Mesothelial cell of epicardium (in vitro differentiated cells): ENCODE measurements at places on chromosomes 3 and 15.

DNA sequence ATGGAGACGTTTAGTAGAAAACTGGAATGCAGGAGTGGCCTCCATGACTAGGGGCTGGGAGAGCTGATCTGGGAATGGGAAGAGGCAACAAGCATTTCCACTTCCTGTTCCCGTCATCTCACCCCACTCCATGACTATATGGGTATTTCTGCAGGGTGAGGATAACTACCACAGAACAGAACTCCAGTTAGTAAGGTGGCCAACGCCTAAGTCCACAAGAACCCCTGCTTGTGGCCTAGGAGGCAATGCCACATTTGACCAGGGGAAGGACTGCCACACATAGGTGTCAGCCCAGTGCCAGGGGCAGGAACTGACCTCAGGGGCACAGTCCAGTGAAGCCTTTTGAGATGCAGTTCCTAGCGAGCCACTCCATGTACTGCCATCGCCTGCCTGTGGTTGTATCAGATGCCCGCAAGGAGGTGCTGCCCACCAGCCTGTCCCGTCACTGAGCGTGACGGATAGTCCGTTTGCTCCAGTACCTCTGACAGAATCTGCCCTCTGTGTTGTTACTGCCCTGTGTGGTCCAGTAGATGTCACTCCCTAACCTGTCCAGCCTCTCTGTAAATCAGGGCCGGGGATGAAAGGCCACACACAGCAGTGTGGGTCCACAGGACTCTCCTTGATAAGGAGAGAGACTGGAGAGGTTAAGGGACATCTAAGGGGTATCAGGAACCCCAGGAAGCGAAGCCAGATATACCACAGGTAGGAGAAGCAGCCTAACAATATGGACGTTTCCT lies 3.5 kb upstream of the MTFMT start:
- no peak for DNase-seq

DNA sequence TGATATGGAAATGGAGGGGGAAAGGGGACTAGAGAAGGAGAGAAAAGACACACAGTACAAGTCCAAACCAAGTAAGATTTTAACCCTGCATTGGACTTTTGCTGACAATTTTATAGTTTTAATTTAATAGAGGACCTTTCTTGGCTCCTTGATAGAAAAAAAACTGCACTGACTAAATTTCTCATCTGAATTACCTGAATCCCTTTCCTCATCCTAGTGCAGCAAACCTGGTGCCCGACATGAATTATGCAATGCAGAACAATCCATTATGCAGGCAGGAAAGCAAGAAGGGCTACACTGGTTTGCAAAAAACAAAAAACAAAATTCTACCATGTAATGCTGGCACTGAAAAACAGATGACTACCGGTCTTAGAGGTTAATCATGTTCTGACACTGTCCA lies 15.5 kb downstream of the MAGI1 start:
- no peak for DNase-seq

DNA sequence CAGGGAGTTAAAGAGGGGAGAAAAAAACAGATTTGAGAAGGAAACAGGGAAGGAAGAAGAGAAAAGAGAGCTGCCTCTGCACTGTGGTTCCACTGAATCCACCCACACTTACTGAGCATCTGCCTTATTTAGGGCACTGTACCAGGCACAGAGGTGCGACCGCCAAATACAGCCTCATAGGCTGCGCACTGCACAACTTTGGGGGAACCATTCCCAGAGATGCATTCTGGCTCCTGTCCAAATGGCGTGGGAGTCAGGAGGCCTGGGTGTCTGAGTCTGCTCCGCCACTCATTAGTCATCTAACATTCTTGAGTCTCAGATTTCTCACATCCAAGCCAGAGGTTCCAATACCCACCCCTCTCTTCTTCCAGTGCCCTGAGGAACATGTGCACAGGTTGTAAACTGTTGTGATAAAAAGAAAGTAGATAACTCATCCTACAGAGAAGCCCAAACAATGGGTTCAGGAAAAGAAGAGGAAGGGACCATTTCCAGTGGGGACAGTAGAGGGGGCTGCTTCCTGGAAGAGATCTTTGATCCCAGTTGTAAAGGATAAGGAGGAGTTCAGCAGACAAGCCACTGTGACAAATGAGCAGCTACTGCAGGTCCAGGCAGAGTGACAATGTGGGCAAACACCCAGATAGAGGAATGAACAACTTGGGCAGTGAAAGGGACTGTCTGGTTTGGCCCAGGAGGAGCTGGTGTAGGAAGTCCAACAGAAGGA lies 254.6 kb downstream of the UACA start:
- no peak for DNase-seq

DNA sequence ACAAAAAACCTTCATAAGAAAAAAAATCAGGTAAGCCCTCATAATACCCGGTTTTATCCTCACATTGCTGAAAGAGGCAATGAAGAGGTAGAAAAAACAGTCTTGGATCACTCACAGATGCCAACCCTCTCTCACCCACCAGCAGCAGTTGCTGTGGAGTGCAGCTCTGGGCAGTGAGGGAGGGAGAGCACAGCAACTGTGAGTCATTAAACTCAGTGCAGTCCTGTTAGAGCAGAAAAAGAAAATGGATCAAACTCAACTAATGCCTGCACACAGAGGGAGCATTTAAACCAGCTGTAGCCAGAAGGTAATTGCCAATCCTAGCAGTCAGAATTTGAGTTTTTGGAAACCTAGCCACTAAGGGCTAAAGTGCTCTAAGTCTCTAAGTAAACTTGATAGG lies 1050.6 kb upstream of the ALCAM start:
- no peak for DNase-seq
